NCI-H1105 treated with DMSO at 0.1 percent for 48 hours (cell line): ENCODE measurements at places on chromosomes 7 and 10.

- DNase-seq: no peak
These were observed 24.4 kb downstream of the CSGALNACT2 start for GRCh38 chr10:43162604-43163003.

GRCh38 chr10:70430493-70431445 is 10.7 kb downstream of the NODAL start:
- no peak for DNase-seq

- no peak for DNase-seq
These were observed 404.7 kb downstream of the ARL4A start for GRCh38 chr7:13091974-13092707.

DNA sequence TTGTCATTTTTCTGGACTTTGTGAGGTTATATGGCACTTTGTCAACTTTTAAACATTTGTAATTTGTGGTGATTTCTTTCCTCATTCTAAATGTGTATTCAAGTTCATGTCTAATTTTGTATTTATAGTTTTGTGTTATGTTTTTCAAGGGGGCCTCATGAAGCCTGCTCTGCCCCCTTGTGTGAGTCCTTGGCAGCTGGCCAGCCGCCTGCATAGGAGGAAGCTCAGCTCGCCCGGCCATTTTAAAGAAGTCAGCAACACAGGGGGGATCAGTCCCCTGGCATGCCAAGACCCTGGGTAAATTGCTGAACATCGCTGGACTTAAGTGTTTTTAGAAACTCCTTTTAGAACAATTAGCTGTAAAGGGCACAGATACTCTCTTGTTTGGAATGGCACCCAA is 123.0 kb downstream of the ANLN start:
- DNase-seq: no peak

DNA sequence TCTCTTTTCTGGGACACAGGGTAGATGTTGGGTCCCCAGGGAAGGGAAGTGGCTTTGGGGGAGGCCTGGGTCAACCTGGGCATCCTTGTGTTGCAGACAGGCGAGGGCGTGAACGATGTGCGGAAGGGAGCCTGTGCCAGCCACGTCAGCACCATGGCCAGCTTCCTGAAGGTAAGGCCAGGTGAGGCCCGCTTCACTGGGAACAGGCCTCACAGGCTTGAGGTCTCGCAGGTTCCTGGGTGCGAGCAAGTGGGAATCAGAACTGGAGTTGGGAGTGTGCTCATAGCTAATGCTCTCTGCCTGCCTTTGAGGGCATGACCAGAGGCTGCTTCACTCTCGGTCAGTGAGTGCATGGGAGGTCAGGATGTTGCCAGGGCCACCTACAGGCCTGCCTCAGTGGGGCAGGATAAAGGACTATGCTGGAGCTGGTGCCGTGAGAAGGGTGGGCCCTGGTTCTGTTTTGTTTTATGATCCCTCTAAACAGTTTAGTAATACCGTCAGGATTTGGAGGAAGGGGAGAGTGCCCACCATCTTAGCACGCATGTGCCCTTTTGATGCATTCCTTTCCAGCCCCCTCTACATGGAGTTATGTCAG is 8.4 kb downstream of the DBNL start:
- DNase-seq: no peak

- DNase-seq: no peak
These were observed 4.7 kb downstream of the SKAP2 start for GRCh38 chr7:26859720-26860119.

DNA sequence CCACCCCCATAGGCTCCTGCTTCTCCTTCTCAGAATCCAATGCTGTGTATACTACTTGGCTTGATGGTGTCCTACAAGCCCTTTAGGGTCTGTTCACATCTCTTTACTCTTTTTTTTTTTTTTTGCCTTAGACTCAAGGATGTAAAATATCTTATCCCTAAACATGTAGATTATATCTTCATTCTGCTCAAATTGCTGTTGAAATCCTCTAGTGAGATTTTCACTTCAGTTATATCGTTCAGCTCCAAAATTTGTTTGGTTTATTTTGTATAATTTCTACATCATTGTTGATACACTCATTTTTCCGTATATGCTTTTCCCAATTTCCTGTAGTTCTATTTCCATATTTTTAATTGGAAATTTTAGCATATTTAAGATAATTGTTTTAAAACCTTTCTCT is 1.8 kb upstream of the AKR1C3 start:
- no peak for DNase-seq
